Fibroblast of upper back skin (primary cell): ENCODE measurements at places on chromosomes 7 and 10.

DNA sequence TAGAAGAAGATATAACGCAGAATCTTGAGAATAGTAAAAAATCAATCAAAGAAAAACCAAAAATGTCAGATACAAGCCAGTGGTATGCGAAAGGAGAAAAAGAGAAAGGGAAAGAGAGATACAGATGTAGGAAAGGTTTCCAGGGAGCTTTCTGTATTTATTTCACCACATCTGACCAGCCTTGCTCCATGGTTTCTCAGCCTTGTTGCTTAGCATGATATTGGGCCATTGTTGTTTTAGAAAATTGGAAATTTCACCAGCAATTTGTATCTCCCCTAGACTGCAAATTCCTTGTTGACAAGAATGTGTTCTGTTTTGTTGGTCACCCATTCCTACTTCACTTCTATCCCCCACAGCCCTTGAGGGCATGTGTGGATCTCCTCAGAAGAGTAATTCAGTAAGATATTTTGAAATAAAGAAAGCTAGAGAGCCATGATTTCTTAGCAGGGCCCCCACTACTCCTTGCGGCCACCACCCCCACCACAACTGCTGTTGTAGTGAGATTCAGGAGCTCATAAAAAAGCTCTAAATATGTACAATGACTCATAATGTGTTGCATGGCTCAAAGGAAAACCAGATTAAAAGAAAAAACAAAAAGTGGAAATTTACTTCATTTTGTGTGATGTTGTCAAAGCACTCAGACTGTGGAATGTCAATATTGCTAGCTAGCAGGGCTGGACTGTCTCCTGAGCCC is 138.7 kb downstream of the CHRM2 start:
- DNase-seq, result no peak

GRCh38 chr10:78960316-78960800 is 108.4 kb upstream of the ZMIZ1 start:
- peak; percentile 89 for DNase-seq

DNA sequence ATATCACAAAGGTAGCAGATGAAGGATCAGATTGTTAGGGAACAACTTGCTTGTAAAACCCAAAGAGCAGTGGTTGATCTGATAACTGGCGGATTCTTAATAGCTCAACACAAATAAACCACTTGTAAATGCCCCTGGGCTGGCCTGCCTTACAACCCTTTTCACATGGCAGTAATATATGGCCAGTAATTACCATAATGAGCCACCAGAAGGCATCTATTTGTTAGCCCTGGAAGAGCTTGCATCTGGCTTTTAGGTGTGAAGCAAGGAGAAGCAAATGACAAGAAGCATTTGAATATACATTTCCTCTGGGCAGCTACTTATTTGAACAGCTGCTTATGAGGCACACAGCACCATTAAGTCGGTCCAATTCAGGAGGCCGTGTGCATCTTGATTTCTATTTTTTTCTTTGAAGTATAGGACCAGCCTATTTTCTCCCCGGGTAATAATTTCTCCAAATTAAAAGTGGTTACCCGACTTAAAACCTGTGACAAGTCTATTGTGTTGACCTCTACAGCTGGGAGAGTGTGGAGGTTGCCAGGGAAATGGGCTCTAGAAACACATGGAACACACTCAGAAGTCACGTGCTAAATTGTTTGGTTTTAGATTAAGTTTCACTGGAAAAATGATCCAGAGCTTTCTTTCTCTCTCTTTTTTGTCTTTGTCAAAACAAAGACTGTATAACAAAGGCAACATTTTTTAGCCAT is 113.4 kb downstream of the SEM1 start:
- DNase-seq, result no peak

- no peak for DNase-seq
Measured at GRCh38 chr7:4131063-4131462, 551.0 kb upstream of the FOXK1 start.

- no peak for DNase-seq
Measured at GRCh38 chr10:106920538-106920937, 244.0 kb downstream of the SORCS1 start.

GRCh38 chr7:47604496-47604890 is 22.6 kb upstream of the TNS3 start:
- no peak for DNase-seq

- DNase-seq, result no peak
Measured at GRCh38 chr10:48457949-48458661, 146.8 kb downstream of the ARHGAP22 start.

DNA sequence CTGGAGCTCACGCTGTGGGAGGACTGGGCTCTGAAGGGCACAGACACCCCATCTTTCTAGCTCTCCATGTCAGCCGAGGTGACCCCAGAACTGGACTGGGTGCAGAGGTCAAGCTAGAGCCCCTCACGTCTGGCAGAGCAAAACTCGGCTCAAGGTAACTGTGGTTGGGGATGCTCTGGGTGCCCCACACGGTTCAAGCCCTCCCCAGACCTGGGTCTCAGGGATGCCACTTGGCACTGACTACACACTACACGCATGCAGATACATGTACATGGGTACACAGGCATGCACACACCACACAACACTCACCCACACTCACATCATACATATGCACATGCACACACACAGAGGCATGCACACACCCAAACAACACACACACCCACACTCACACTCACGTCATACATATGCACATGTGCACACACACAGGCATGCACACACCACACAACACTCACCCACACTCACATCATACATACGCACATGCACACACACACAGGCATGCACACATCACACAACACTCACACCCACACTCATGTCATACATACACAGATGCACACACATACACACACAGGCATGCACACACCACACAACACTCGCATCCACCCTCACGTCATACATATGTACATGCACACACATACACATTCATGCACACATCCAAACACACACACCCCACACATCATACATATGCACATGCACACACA is 219.3 kb downstream of the DNAJB6 start:
- no peak for DNase-seq

DNA sequence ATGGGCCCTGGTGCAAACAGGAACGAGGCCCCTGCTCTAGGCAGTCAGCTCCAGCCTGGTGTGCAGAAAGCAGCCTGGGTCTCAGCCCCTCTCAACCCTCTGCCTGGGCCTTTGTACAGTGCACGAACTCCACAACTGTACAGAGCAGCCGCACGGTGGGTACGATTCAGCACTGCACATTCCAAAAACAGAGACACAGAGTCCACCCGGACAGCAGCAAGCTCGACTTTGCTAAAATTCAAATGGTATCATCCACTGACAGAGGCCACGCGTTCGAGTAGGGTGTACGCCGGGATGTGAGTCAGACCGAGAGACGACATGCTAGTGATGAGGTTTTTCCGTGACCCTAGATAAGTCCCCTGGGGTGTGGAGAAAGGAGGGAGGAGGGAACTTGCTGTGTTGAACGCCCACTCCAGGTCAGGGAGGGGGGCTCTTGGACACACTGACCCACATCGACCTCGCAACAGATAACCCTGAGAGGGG is 65.6 kb upstream of the PDGFA start:
- no peak for DNase-seq

- DNase-seq, result no peak
Measured at GRCh38 chr7:151745706-151746105, 131.2 kb downstream of the PRKAG2 start.

DNA sequence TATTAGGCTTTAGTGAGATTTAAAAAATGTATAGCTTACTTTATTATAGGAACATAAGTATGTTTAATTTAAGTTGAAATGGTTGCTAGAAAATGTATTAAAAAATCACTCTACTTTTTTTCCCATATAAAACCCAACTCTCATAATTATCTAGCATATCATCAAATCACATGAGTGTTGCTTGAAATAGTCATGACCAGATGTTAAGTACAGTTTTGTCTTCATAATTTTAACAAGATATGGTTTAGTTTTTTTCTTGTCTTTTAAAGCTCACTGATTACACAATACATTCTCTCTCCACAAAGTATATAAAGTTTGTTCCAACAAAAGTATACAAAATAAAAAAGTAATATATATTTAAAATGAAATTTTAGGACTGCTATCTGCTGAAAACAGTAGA is 82.8 kb downstream of the HGF start:
- DNase-seq, result no peak

- no peak for DNase-seq
Measured at GRCh38 chr10:80492848-80493521, 38.9 kb downstream of the TSPAN14 start.

GRCh38 chr7:30430777-30431176 is 47.8 kb downstream of the NOD1 start:
- DNase-seq, result no peak

DNA sequence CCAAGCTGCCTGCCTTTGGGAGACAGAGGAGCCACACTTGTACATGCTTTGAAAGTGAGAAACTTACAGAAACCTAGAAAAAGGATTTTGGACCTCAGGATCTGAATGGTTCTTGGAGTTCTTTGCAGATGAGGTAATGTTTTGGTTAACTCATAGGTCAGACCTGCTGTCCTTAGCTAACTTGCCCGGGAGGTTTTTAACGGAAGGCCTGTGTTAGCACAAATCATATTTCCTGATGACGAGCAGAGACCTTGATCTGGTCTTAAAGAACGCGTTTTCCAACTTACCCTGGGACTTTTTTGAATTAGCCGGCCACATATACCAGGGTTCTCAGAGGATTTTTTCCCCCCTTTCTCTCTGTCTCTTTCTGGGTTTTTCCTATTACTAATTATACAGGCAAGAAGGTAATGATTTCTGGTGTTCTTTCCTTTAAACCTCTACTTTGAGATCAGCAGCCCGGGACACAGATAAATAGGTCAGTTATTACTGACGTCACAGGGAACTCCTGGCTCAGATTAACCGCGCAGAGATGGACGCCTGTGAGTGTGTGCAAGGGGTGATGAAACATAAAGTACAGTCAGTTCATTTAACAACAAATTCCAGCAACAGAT is 101.7 kb upstream of the KLF6 start:
- DNase-seq, result peak; percentile 88

DNA sequence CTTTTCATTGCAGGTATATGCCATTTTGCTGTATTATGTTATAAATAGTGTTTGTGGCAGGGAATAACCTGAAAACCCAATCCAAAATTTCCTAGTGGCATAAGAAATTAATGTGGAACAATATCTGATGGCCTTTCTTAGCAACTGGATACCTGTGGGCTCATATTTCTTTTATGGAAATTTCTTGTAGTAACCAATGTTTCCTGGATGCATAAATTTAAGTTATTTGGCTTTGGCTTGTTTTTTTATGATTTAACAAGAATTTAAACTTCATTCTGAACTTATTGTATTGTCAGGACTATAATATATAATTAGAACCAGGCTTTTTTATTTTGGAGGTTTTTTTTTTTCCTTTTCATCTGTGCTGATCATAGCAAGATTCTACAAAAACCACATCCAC is 30.1 kb downstream of the TBC1D12 start:
- DNase-seq, result no peak

DNA sequence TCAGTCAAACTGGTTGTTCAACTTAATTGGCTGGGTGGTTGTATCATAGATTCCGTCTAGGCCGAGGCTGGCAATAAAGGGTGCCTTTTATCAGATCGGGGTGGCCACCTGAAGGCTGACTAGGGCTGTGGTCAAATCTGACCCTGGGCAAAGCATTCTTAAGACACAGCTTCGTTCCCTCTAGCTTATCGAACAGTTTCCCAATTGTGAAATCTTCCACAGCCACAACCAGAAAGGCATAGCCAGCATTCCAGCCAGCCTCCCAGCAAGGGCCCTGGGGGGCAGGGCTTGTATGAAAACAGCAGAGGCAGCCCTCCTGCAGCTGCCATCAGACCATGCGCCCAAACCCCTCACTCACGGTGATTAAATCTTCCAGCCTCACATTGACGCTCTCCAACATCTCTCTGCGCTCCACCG is 42.5 kb upstream of the TMEM213 start:
- peak; percentile 8 for DNase-seq

GRCh38 chr10:122232769-122233168 is 38.3 kb upstream of the BTBD16 start:
- peak; percentile 94 for DNase-seq

DNA sequence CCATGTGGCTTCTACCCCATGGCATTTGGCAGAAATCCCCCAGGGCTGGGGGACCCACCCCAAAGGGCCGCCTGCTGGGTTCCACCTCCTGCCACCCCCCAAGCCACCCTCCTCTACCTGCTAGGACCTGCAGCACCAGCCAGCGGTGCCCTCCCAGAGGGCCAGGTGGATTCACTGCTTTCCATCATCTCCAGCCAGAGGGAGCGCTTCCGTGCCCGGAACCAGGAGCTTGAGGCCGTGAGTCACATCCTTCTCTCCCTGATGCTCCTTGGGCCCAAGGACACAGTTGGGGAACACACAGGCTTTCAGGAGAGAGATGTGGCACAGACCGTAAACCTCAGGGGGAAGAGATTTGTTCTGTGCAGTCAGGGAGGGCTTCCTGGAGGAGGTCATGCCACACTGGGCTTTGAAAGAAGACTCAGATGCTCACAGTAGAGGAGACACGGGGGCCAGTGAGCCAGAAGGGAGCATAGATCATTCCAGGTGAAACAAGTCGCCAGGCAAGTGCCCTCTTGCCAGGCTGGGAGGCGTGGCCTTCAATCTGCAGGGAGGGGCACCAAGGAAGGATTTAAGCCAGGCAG is 11.5 kb upstream of the SH2B2 start:
- DNase-seq, result no peak

- DNase-seq, result no peak
Measured at GRCh38 chr10:97737770-97738265, 890 bp downstream of the ZFYVE27 start.

GRCh38 chr7:33258491-33258951 is 129.2 kb downstream of the BBS9 start:
- DNase-seq, result peak; percentile 51

- no peak for DNase-seq
Measured at GRCh38 chr7:1593091-1593866, 23.4 kb upstream of the PSMG3 start.

DNA sequence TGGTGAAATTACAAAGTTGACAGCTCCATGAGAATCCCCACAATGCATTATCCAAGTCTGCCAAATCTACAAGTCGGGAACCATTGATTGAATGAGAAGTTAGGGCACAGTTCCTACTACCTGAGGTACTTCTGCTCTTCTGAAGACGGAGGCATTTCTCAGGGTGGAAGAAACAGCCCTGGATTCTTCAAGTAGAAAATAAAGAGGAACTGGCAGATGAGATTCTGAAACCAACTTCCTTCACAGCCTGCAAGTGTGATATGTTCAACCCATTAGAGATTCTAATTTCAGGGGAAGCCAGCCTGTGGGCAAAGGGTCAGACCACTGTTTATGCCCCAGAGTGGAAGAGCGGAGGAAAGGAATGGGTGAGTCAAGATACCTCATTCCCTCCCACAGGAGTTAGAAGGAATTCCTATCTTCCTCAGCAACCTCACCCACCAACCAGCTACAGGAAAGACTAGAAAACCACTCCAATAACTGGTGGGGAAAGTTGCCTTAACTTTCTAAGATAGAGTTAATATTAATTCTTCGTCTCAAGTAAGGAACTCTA is 50.5 kb upstream of the BMPER start:
- DNase-seq, result peak; percentile 89
